ENCODE measurements at places on chromosomes 16 and 17.
A peak's percentile ranks its signal among the peaks of the same experiment; 100 is the strongest.

DNA sequence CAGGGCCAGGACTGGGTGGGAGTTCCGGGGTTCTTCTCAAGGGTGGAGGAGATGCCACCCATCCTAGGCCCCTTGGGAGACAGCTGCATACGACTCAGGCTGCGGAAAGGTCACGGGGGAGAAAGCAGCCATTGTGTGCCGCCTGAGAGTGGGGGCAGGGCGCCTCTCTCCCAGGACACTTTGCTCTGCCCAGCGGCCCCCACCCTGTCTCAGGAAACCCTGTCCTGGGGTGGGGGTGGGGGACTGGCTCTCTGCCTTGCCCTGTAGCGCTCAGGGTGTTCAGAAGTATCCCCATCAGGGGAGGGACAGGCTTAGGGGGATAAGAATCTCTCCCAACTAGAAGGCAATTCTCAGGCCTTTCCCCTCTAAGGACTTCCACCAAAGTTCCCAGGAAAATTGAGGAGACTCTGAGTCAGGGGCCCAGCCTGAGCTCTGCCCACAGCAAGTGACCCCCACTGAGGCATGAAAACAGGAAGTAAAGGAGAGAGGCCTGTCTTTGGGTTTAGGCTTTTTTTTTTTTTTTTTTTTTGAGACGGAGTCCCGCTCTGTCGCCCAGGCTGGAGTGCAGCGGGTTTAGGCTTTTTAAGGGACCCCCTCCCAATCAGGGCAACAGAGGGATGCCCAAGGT lies 4.9 kb downstream of the GIT1 start:
- DNase-seq = no peak

DNA sequence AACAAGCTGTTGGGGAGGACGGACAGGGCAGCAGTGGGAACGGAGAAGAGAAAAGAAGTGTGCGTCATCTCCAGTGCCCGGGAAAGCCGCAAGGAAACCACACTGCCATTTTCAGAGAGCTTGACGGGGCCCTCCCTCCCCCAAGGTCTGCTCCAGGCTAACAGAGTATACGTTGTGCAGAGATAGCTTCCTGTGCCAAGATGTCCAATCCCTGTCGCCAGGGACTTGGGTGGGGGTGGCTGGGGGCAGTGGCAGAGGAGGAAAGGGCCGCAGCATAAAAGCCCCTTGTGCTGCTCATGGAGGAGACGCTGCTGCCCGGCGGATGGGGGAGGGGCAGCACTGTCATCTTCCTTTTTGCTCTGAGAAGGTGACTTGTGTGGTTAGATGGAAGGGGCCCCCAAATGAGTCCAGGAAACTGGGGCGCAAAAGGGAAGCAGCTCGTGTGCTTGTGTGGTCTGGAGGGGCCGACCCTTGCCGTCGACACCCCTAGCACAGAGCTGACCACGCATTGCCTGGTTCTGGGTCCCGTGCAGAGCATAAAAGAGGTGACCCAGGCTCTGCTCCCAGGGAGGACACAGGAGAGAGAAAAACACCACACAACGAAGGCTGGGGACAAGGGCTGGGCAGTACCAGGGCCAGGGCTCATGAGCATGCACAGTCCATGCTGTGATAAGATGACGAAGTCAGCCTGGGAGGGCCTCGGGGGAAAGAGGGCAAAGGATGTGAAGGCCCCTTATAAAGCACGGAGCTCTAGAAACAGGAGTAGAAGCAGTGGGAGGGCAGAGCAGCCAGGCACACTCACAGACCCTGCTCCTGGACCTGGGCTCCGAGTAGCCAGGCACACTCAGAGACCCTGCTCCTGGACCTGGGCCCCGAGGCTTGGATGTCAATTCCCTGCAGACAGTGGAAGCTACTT lies 372.7 kb downstream of the SLC39A11 start:
- peak; percentile 56 for DNase-seq

DNA sequence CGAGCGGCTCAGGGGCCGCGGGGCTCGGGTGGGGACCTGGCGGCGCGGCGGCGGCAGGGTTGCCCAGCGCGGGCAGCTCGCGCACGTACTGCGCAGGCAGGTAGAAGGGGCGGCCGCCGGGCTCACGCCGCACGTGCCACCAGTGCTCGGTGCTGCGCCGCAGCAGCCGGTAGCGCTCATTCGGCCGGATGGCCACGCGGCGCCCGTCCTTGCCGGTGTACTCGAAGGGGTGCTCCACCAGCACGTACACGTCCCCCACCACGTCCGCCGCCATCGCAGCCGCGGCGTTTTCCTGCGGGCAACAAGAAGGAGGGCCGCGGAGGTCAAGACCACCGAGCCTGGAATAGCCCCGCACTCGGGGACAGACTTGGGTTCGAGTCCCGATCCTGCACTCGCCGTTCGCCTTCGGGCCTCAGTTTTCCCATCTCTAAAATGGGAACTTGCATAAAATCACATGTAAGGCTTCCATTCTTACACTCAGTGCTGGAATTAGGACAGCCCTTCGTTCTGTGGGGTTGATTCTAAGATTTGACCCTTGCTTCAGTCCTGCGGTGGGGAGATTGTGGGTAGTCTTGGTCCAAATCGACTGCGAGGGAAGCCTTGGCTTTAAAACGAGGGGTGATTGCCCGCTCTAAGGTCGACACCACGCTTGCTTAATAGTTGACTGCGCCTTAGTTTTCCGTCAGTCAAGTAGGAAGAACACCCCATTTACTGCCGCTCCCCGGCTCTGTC lies 2.5 kb downstream of the ARHGAP27 start:
- no peak for DNase-seq

GRCh38 chr16:56848029-56848936 lies 16.7 kb upstream of the SLC12A3 start:
- DNase-seq = no peak

DNA sequence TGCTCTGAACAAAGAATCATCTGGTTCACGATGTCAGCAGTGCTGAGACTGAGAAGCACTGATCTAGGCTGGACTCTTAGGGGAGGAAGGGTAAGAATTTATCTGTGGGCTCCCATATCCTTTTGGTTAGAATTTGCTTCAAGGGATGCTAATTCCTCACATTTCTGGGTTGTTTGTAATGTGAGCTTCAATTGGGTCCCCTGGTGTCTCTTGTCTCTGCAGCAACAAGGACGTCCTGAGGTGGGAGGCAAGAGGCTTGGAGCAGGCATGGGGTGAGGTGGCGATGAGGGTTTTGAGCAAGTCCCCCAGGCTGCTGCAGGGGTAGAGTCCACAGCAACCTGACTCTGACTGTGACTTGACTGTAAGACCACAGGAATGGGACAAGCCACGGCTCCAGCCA lies 213.8 kb upstream of the NLRP1 start:
- DNase-seq = no peak

GRCh38 chr17:80759377-80759673 lies 214.7 kb downstream of the RPTOR start:
- DNase-seq = no peak

DNA sequence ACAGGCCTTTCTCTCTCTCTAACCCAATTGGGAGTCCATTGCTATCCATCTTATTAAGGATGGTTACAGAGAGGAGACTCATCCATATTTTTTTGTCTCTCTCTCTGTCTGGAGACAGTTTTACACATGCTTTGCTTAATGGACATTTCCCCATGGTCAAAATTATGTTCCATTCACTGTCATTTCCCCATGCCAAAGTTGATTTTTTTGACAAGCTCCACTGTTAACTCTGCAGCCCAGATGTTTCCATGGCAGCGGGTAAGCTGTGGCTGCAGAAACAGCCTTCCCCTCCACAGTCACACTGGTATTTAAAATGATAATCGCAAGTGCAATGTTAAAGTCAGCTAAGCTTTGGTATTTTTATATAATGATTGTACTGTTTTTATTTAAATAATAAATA lies 63.9 kb upstream of the HLF start:
- no peak for DNase-seq

DNA sequence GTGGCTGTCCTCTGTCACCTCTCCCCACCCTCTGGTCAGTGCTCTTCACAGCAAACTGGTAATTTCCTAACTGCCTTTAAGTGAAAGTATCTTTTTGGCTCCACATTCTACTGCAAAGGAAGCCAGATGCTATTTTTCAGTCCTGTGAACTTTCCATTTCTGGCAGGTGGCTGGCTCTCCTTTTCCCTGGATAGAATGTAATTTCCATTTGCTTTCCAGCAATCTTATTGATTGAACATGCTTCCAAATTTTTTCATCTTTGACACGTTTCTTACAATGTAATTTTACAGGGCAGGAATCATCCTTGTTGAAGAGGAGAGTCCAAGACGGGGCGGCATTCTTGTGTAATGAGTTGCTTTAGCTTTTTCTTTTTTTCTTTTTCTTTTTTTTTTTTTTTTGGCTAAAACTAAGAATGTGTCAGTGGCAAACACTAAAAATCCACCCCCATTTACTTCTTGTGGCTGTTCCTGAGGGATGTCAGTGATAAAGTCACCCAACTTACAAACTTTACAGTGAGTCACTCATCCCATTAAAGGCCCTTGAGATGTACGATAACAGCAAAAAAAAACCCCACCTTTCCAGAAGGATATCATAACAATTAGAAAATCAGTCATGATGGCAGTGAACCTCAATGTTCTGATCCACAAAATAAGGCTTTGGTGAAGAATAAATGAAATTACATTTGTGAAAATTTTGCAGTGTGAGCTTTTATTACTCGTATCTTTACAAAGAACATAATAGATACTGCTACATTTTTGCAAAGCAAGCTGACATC lies 29.4 kb upstream of the PRKCA start:
- no peak for DNase-seq

GRCh38 chr17:76691379-76692191 lies 19.2 kb downstream of the MXRA7 start:
- DNase-seq = no peak

DNA sequence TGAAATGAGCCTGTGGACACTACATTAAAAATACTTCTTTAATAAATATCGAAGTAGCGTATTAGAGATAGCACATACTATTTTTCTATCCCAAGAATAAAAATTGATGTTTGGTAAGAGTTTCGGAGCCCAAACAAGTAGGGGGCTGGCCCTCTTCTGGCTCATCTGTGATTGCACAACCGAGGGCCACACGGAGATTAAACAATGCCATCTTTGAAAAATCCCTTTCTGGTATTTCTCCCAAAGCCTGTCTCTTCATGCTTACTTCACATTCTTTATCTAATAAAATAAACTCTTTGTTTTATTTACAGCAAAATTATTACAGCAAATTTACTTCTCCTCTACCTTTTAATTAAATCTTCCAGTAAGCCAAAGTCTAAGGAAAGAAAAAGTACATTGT lies 9.6 kb upstream of the MYH11 start:
- no peak for DNase-seq

DNA sequence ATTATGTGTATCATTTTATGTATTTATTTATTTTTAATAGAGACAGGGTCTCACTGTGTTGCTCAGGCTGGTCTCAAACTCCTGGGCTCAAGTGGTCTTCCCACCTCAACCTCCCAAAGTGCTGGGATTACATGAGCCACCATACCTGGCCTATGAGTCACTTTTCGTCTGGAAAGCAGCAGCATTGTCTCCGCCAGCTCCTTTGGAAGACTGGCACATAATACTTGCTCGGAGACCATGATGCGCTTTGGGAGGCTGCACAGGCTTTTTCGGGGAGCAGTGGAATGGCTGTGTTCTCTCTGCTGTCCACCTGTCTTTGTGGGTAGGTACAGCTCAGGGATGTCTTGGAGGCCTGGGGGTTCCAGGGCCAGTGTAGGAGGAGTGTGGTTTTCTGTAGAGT lies 102.2 kb downstream of the AATF start:
- DNase-seq = no peak

- DNase-seq = peak; percentile 67
These were observed 826 bp upstream of the GSE1 start for GRCh38 chr16:85612191-85612800.

- no peak for DNase-seq
These were observed 195.1 kb upstream of the PSMD7 start for GRCh38 chr16:74101379-74102137.

- no peak for DNase-seq
These were observed 601 bp downstream of the JMJD8 start for GRCh38 chr16:683396-684070.

DNA sequence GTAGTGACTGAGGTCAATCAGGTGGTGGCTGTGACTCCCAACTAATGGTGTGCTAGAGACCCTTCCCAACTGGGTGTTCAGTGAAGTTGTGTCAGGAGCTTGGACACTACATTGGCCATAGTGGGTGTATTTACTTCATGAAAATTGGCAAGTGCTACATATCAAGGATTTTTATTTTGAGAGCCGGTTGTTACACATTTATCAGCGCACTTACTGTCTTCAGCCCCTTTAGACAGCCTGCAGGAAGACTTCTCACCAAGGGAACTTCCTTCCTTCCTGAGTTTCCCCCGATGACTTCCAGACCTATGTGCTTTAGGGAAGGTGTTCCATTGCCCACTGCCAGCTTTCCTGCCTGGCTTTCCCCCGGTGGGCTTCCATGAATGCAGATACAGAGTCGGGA lies 261.2 kb downstream of the CBLN1 start:
- no peak for DNase-seq

DNA sequence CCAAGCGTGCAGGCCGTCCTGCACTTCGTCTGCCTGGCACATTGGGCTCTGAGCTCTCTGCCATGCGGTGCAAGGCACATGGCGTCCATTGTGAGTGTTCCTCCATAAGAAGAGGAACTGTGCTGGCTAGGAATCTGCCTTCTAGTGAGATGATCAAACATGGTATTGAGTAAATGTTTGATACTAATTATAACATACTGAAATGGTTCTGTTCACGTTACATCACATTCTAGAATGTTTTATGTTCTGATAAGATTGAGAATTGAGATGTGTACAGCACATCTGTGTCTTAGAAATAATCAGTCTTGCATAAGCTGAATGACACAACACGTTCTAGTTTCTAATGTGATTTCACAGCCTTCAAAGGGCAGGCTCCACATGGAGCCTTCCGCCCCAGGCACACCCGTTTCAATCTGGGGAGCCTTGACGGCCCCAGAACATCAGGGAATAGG lies 42.9 kb downstream of the USP10 start:
- DNase-seq = no peak

GRCh38 chr16:17471719-17472461 lies 1.1 kb upstream of the XYLT1 start:
- no peak for DNase-seq

- no peak for DNase-seq
These were observed 184.9 kb downstream of the PARN start for GRCh38 chr16:14444979-14445810.

DNA sequence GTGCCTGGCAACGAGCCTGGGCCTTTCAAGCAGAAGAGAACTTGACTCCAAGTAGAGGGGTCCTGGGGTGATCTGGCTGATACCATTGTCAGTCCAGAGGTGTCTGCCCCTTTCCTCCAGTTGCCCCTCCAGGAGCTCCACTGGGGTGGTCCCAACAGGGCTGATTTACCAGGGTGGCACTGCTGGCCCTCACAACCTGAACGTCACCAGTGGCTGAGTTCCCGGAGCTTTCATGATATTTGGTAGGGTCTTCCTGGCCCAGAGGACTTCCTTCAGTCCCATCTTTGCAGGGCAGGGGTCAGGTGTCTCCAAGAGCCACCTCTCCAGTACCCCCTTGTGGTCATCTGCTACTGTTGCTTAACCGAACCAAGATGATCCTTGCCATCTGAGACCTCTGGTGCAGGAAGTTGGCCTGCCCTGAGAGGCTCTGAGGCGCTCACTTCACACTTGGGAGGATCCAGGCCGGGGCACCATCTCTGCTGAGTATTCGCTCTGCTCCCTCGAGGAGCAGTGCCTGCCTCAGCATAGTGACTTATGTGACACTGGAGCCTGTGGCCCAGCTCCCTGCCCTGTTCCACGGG lies 3.5 kb downstream of the LIMD2 start:
- DNase-seq = peak; percentile 31

Measured in Jurkat, Clone E6-1 (cell line).